ENCODE measurements at places on chromosomes 4 and X.

DNA sequence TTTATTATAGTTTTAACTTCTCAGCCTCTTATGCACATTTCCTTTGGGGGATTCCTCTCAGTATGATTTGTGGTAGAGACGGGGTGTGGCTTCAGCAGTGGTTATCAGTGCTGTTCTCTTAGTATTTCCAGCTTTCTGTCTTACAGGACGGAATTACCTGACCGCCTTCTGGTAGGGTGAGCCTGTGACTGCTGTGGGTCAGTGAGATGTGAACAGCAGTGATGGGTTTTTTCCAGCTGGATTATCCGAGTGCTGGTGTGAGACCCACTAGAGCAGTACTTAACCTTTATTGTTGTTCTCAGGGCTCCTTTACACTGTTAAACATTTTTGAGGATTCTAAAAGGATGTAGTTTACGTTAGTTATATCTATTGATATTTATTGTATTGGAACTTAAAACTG is 135.2 kb downstream of the SLIT2 start:
- DNase-seq: no peak

GRCh38 chrX:111467896-111468295 is 43.5 kb upstream of the SERTM2 start:
- DNase-seq: no peak

GRCh38 chr4:16573206-16573605 is 325.2 kb downstream of the LDB2 start:
- no peak for DNase-seq

DNA sequence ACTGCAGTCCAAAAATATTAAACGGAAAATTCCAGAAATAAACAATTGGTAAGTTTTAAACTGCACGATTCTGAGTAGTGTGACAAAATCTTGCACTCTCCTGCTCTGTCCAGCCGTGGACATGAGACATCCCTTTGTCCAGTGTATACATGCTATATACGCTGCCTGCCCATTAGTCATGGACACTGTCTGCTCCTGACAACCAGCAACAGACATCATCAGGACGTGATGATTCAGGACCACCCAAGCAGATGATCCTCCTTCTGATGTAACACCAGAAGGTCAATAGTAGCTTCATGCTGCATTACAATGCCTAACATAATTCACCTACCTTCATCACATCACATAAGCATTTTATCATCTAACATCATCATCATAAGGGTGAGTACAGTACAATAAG is 36.3 kb downstream of the ATRX start:
- no peak for DNase-seq

- no peak for DNase-seq
Measured at GRCh38 chrX:11080741-11081305, 30.3 kb upstream of the HCCS start.

DNA sequence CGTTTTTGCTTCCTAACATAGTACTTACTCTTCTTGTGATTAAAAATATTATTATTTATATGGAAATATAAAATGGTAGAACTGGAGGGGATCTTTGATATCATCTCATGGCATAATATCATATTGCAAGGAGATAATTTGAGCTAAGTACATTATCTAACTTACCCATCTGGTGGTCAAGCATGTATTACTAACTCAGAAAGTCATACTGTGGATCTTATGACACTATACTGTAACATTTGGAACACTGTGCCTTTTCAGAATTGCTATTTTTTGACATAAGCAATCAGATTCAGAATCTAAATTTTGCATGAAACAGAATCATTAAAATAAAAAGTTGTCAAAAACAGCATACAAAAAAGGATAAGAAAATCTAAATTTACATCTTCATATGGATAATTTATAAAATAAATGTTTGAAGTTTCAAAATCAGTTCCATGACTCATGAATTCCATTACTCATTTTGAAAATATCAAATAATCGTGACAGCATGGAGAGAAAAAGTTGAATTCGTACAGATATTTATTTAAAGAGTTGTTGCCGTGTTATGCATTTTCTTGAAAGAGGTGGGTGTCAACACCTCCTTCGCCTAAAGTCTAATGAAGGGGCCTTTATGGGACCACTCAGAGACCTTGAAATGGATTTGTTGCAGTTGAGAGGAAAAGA is 928.1 kb downstream of the PDHA2 start:
- DNase-seq: no peak

DNA sequence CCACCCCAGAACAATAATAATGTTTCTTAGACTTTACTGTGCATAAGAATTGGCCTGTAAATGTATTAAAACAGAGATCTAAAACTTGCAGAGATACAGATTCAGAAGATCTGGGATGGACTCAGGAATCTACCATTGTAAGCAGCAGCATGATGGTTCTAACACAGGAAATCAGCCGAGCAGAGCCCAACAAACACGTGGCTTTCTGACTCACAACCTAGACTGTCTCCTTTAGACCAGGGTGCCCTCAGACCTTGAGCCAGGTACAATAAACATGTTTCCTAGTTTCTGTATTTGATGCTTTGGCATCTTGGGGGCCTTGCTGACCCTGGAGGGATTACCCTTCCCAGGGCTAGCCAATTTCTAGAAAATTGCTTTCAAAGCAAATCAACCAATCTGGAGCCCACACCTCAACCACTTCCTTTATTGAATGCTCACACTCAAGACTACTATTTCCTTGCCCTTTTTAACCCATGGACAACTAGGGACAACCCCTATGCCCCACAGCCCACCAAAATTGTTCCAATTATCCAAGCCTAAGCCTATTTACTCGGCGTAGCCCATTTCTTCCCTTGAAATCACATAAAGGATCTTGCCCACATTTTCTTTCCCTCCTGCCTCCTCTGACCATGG is 80.5 kb downstream of the TBC1D9 start:
- no peak for DNase-seq

DNA sequence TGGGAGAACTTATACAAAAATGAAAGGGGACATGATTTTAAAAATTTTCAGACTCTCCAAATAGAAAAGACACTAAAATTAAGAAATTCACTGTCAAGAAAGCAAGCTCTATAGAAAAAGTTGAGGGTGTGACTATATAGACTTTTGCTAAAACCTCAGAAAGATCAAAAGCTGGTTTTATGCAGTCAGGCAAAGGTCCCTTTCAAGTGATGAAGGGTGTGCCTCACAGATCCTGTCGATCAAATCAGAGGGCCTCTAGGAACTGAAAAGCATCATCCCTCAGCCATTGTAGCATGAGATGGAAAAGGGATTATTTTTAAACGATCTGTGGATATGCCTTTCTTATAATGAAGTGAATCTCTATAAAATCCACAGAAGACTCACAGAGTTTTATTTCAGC is 116.5 kb downstream of the FAM13A start:
- DNase-seq: no peak

- no peak for DNase-seq
Measured at GRCh38 chr4:100555611-100556337, 38.0 kb upstream of the EMCN start.

- DNase-seq: no peak
Measured at GRCh38 chr4:158850800-158851644, 82.2 kb downstream of the FNIP2 start.

GRCh38 chrX:115173181-115173580 is 16.0 kb upstream of the RBMXL3 start:
- DNase-seq: no peak

DNA sequence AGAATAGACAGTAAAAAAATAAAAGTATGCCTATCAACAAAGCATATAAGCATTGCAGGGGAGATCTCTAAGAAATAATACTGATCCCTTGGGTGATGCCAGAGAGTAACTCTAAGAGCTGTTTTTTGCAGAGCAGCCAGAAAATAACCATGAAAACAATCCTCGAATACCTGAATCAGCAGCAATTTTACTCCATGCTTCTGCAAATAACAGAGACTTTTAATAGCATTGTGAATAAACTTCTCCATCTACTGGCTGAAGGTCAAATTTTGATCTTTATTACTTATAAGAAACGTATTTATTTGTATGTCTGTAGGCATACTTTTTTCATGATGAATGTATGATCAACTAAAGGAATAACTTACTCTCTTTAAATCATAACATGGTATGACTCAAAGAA is 334.5 kb downstream of the GALNTL6 start:
- DNase-seq: no peak

GRCh38 chr4:173411106-173411693 is 12.3 kb upstream of the SCRG1 start:
- no peak for DNase-seq

DNA sequence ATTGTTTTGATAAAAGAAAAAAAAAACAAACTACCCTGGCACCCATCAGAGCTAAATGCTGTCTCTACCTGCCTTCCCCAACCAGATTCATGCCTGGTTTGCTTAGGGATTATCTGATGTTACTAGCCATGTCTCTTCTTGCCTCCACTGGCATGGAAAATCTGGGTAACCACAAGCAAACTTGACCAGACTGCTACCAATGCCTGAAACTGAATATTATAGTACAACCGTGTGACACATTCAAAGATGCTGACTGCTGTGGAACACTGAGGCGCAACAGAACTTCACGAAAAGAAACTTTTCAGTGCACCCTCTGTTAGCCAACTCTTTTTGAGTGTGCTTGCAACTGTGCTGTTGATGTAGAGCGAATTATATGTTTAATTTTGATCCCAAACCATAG is 228.1 kb downstream of the CBR4 start:
- no peak for DNase-seq

- DNase-seq: no peak
Measured at GRCh38 chrX:23930894-23931604, 23.2 kb downstream of the CXorf58 start.

- no peak for DNase-seq
Measured at GRCh38 chr4:76513482-76513881, 78.5 kb downstream of the SHROOM3 start.

GRCh38 chrX:154542723-154543424 is 3.8 kb downstream of the G6PD start:
- DNase-seq: no peak

- no peak for DNase-seq
Measured at GRCh38 chr4:21596521-21596920, 352.1 kb downstream of the KCNIP4 start.

DNA sequence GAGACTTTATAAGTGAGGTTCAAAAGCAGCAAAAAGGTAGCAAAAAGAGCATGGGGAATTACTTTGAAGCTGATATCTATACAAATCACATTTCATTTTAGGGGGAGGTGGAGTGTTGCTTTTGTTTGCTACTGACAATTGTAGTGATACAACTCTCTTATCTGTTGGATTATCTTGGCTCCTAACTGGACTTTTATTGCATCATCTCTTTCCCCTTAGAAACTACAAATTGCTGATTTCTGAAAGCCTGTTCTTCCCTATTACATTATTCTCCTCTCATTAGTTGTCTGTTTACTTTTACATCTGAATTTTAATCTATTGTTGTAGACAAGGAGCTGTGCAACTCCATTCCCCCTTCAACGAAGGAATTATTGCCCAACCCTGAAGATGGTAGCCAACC is 75.0 kb upstream of the GNPDA2 start:
- DNase-seq: no peak

DNA sequence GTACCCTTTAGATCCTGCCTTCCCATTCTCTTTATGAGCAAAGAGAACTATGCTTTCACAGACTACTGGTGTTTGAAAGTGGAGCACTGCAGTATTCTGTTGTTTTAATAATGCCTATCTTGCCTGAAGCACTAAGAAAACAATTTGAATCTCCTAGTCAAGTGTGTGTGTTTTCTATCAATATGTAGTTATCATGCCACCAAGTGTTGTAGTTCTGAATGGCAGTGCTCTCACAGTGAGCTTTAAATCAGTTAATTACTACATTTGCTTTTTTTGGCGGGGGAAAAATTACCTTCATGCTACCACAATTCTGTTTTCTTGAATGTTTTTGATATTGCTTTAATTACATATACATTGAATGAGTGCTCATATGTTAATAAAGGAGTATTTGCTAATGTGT is 143.6 kb upstream of the FAM47A start:
- DNase-seq: no peak

- DNase-seq: no peak
Measured at GRCh38 chr4:78558410-78558809, 6.8 kb downstream of the ANXA3 start.

GRCh38 chrX:66110112-66110511 is 53.9 kb upstream of the HEPH start:
- DNase-seq: no peak

DNA sequence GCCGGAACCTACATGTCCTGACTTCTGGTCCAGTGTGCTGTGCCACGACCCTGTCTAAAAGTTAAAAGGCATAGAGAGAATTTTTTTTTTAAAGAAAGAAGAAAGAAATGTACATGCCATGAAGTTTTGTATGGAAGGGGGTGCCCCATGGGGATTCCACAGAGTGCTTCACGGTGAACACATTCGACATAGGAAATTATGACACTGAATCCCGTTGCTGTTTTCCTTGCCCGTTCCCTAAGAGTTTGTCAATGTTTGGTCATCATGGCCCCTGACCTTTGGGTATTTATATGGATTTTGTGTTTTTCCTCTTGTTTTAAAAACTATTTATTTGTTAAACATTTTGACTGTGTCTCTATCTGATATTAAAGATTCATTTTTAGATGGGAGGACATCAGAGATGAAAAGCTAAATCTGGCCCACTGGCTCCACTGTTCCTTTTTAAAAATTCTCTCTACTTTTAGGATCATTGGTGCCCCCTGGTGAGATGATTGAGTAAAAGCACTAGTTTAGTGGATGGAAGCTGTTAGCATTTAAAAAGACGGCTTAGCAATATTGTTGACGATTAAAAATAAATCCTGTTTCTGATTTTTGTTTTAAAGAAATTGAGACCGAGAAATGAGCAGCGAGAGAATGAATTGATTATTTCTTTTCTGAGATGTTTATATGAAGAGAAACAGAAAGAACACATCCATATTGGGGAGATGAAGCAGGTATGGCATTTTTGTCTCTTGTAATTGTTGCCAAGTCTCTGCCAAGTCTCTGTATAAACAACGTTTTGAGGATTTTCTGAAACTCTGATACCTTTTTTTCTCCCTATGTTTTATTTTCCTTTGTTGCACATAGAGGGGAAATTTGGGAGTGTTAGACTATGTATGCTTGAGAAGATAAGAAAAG is 75.0 kb downstream of the PTTG2 start:
- DNase-seq: no peak

DNA sequence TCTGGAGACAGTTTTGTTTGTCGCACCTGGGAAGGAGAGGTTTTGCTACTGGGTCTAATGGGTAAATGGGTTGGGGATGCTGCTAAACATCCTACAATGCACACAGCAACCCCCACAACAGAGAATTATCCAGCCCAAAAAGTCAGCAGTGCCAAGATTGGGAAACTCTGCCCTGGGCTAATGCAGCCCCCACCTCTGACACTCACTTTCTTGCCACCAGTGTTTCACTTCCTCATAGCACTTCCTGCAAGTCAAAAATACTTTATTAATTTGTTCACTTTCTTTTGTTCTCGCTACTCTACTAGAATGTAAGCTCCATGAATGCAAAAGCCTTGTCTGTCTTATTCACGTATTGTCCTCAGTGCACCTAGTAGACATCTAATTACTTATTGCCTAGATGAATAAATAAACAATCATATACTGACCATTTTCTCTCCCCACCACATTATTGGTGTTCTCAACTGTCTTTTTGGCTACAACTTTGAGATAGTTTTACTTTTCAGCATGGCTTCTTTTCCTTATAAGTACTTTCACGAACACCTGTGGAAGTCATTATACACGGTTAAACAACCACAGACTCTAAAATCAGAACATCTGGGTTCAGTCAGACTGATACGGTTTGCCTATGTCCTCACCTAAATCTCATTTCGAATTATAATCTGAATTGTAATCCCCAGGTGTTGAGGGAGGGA is 82.0 kb upstream of the PITX2 start:
- DNase-seq: no peak

- DNase-seq: no peak
Measured at GRCh38 chrX:103640401-103641155, 11.8 kb downstream of the TCEAL1 start.
